ENCODE measurements at places on chromosomes 1 and 21.

DNA sequence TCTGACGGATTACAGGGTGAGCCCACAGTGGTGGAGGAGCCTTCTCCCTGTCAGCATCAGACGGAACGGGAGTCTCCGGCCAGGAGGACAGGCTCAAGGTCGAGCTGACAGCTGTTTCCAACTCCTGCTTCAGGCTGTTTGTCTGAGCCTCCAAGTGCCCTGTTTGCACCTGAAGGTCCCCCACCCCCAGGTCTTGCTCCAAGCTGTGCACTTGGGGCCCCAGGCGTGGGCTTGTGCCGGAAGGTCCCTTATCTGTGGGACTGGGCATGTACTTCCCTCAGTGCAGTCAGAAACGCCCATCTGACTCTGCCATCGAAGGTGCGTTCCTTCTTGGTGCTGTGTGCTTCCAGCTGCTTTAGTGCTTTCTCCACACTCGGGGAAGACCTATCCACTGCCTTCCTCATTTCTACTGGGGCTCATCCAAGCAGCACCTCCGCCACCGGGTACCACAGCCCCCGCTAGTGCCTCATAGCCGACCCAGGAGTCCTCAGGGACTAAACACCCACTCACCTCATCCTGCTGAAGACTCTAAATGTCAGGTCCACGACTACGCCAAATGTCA lies 29.5 kb upstream of the CR2 start:
- no peak for DNase-seq

DNA sequence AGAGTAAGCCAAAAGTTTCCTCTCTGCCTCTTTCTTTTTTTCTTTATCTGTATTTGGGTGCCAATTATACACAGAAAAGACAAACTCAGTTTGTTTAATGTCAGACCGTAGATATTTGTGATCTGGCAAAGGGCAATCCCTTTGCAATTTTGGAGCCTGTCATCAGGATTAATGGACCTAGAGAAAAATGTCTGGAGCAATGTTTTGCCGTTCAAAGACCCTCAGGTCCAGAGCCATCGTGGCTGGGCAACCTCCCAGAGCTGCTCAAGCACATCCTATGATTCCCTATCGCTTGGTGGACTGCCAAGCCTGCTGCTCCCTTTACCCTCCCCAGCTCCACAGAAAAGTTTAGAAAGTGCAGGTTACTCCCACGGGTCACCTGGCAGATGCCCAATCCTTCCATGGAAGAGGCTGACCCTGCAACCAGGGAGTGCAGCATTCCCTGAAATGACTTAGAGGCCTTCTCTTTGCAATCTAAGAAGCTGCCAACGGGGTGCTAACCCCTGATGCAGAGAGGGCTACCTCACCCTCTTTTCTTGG lies 112.5 kb upstream of the NGF start:
- DNase-seq, result no peak

DNA sequence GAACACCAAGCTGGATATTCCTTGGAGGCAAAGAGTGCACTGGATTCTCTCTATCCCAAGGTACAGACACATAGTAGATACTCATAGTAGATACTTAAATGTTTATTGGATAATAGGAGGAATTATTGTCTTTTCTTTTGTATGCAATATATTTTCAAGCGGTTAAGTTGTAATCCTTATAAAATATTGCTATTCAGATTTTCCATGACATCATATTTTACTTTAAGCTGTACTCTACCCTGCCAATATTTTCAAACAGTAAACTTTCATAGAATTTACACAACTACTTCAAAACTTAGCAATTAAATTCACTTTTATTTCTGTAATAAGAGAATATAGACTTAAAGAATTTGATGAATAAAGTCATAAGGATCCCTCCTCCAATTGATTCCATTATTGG lies 546.5 kb upstream of the CAMK1G start:
- no peak for DNase-seq

DNA sequence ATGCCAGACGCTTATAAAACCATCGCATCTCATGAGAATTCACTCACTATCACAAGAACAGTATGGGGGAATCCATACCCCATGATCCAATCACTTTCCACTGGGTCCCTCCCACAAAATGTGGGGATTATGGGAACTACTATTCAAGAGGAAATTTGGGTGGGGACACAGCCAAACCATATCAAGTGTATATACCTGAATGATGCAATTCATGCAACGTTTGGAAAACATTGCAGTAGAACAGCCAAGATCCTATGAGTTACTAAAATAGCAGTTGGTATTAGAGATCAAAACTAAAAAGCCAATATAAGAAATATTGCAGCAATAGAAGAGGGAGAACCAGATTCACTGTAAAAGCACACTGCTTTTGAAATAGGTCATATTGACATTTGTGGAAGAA lies 1543.9 kb upstream of the B3GALT2 start:
- no peak for DNase-seq

DNA sequence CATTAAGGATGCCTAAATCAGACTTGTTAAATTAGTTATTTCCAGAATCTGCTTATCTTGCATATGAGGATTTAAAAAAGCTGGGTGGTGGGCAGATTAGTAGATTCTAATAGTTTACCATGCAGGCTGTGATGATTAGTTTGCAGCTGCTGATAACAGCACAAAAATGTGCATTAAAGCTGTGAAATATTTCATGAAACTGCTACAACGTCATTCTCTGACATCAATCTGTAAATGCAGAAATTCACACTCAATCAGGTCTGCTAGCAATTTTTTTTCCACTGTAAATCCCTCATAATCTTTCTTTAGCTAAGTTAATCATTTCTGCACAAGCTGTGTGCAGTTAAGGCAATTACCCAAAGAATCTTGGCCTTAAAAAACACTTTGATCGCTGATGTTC lies 9.3 kb upstream of the RPE65 start:
- no peak for DNase-seq

GRCh38 chr1:112985123-112985522 lies 29.1 kb upstream of the SLC16A1 start:
- no peak for DNase-seq

DNA sequence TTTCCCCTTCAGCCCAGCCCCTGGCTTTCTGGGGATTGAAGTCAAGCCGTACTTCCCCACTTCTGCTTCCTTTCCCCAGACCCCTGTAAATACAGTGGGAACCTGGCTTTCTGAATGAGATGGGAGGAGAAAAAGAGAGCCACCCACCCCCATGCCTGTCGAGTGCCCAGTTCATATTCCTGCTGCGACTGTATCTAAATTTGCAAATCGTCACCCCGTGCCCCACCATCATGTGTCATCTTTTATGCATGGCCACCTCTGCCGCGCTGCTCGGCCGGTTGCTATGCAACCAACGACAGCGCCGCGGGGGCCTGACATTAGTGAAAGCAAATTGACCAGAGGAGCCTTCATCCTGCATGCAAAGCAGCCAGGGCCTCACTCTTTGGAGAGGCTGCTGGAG lies 143.0 kb downstream of the ELAVL4 start:
- DNase-seq, result no peak

GRCh38 chr1:18104546-18105100 lies 3.0 kb upstream of the IGSF21 start:
- DNase-seq, result no peak

DNA sequence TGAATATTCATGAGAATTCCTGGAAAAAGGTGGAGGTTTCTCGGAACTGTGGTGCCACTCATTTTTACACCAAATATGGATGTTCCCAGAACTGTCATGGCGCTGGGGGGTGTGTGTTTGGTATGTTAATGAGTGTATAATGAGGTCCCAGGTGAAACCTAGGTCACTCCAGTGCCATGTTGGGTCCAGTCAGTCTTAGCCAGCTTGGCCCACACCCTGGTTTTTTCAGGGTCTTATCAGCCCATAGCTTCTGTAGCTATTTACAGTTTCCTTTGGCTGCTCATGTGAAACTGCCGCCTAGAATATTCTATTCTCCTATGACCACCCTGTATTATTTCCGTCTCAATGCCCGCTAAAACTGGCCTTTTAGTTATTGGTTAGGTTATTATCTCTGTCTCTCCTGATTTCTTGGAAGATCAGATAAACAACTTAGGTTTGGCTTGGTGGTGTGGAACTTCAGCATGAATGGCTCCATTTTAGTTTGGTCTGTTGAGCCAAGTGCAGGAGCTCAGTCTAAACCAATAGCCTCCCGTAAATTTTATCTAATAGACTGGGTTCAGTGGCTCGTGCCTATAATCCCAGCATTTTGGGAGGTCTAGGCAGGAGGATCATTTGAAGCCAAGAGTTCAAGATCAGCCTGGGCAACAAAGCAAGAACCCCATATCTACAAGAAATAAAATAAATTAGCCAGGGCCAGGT lies 42.1 kb upstream of the EDARADD start:
- no peak for DNase-seq

GRCh38 chr1:100279954-100280682 lies 14.1 kb downstream of the RTCA start:
- DNase-seq, result no peak

- DNase-seq, result no peak
Measured at GRCh38 chr21:17472592-17473271, 40.1 kb upstream of the CXADR start.

Measured in stimulated activated CD4-positive, alpha-beta T cell treated with anti-CD3 and anti-CD28 coated beads, Interleukin-1b, Interleukin-23, amount 100 ng/mL, for 4 hours (primary cell).